ENCODE measurements at places on chromosomes 13 and 19.

DNA sequence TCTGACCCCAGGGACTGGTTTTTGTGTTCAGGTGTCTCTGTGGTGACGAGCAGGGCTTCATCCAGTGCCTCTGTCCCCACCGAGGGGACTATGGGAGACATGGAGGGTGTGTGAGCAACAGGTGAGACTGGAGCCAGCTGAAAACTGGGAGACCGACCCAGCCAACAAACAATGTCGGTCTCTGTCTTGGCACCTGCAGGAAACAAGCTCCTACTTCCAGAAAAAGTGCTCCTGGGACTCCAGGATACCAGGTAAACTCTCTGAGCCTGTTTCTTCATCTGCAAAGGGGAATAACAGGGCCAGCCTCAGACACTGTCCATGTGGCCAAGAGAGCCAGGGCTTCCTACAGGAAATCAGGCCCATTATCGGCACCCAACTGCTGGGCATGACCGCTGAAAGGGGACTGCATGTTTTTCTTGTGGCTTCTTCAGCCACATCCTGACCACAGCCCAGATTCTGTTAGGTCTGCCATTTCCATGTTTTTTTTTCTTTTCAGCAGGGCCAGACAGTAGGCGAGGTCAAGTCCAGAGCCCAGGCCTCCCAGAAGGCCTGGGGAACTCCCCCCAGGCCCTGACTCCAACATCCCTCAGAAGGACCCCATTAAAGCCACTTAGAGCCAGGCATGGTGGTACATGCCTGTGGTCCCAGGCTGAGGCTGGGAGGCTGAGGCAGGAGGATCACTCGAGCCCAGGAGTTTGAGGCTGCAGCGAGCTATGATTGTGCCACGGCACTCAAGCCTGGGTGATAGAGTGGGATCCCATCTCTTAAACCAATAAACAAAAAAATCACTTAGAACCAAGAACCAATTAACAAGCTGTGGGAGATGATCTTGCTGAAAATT, 836 bp upstream of the BST2 start:
- DNase-seq = peak; percentile 49

- no peak for DNase-seq
Observed at GRCh38 chr19:18636969-18637629, at the start of gene KLHL26. Gene KLHL26 (plus strand): TSS chr19:18637028. CDS start chr19:18637055, 27 bp downstream.

DNA sequence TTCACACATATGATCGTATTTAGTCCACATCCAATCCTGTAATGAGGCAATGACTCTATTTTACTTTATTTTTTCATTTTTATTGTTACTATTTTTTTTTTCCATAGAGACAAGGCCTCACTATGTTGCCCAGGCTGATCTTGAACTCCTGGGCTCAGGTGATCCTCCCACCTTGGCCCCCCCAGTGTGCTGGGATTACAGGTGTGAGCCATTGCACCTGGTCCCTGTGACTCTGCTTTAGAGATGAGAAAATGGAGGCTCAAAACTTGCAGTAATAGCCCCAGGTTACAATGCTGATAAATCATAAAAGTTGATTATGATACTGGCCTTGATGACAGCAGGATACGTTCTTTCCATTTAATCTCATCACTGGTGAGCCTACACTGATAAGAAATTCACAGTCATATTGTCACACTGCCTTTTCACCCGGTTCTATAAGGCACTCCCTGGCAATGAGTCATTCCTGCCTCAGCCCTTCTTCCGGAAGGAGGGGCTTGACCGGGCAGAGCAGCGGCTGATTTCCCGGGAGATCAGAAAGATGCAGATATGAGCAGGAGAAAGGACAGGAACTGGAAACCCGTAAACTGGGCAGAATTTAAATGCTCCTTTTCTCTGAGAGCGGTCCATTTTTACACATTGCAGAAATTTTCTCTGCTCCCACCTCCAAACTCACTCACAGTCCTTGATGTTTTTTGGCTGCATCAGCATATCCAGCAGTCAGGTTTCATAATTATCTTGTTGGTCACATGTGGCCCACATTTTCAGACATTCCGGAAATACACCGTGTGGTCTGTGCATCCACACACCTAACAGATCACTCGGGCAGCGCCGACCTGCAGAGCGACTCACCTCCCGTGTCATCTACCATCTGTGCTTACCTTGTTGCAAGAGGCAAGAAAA, 616.4 kb downstream of the EFNB2 start:
- peak; percentile 51 for DNase-seq

DNA sequence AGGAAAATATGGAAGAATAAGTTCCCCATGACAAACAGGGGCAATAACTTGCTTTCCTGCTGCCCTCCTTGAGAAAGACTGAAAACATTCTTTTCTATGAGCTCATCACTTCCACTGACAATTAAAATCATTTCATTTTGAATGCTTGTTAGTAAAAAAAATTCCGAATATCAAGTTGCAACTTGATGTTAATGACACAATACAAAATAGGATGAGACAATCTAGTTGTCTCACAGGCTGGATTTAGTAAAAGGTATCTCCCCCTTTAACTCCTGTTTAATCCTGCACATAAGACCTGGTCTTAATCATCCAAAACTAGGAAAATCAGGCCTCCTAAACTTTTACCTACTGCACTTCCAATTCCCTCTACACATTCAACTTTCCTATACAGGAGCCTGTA, 24.7 kb downstream of the IRS2 start:
- no peak for DNase-seq

DNA sequence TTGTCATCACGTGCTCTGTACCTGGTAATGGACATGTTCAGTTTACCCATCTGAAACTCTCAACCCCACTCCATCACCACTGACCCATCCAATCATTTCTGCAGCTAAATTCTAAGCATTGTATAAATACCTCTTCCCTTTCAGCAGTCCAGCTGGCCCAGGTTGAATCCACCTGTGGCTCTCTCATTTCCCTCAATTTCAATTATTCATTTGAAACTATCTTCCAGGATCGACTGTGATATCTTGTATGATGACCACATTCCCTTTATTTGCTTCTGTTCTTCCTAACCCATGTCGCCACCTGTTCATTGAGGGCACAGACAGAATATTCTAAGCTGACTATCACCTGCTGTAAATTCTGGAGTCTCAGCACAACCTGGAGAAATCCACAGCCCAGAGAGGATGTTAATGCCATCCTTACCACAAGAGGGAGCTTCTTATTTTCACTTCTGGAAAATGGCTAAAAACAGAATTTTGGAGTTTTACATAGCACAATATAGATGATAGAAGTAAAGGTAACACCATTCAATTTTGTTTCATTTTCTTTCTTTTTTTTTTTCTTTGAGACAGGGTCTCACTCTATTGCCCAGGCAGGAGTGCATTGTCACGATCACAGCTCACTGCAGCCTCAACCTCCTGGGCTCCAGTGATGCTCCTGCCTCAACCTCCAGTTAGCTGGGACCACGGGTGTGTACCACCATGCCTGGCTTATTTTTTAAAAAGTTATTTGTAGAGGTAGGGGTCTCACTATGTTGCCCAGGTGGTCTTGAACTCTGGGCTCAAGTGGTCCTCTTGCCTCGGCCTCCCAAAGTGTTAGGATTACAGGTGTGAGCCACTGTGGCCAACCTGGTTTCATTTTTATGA, 38.6 kb downstream of the ZNF823 start:
- no peak for DNase-seq

- no peak for DNase-seq
Observed at GRCh38 chr19:10620786-10621185, 4.6 kb upstream of the SLC44A2 start.

- no peak for DNase-seq
Observed at GRCh38 chr13:21541980-21542379, 62.0 kb downstream of the MICU2 start.

- DNase-seq = no peak
Observed at GRCh38 chr19:18183529-18183928, 9.5 kb upstream of the MPV17L2 start.

DNA sequence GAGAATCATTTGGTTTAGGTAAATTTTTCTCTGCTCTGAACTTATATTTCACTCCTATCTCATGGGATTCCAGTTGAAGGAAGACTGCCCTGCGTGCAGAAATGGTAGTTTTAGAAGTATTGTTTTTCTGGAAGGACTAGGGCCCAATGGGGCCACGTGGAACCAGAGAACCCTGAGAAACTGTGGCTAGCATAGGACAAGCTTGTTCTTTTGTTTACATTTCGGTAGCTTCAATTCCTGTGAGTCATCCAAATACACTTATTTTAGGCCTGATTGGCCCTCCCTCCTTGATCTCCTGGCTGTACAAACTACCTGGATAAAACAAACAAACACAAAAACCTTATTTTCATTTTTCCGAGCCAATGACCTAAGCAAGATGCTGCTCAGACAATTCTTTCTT, 124.0 kb downstream of the ITGBL1 start:
- DNase-seq = no peak

DNA sequence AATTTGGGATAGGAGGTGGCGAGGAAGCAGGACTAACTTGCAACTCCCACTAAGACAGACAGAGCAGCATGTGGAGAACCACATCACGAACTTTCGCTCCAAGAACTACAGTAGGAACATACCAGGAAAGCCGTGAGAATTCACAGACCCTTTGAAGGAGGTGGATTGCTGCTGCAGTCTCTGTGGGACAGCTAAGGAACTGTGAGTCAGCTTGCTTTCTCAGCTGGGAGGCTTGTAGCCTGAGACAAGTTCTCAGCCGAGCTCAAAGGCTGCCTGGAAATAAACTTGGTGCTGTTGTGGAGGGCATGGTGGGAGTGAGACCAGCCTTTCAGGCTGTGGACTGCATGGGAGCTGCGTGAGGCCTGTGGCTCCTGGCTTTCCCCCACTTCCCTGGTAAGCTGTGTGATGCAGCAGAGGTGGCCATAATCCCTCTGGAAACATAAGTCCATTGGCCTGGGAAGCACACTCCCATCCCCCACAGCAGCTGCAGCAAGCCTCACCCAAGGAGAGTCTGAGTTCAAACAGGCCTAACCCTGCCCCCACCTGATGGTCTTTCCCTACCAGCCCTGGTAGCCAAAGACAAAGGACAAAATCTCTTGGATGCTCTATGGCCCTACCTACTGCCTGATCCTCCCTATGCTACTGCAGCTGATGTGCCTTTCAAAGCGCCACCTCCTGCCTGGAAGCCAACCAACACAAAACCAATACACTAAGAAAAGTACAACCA, 441.1 kb upstream of the HTR2A start:
- DNase-seq = peak; percentile 65

DNA sequence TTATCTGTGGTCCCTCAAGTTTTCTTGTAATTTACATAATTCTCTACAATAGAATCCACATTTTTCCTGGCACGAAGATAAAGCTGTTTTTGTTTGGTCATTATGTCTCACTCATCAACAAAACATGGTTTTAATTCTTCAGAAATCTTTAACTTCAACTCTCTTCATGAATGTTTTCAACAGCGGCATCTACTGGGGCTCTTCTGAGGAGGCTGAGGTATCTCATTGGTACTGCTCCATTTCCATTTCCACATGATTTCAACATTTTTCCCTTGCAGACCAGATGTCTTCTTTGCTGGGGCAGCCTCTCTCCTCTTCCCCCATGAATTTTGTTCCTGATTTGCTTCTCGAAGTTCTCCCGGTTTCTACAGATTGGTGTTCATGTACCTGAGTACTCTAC, 5.8 kb upstream of the KBTBD7 start:
- DNase-seq = no peak

DNA sequence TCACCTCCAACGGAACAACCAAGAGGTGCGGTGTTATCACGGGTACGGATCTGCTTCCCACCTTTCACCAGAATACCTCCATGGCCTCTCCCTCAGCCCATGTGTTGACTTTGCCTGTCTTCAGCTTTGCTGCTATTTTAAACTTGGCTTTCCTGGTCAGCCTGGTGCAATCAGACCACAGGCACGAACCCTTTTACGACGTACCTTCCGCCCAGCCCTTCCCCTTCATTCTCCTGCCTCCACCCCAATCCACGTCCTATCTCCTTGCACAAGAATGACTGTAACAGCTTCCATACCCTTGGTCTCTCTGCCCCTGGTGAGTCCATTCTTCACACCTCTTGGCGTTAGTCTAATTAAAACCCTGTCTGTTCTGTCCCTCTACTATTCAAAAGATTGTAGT, 431.7 kb downstream of the EFNB2 start:
- no peak for DNase-seq

GRCh38 chr13:37473035-37473434, 125.5 kb downstream of the POSTN start:
- peak; percentile 33 for DNase-seq

- DNase-seq = no peak
Observed at GRCh38 chr13:66312312-66313087, 917.6 kb downstream of the PCDH9 start.

DNA sequence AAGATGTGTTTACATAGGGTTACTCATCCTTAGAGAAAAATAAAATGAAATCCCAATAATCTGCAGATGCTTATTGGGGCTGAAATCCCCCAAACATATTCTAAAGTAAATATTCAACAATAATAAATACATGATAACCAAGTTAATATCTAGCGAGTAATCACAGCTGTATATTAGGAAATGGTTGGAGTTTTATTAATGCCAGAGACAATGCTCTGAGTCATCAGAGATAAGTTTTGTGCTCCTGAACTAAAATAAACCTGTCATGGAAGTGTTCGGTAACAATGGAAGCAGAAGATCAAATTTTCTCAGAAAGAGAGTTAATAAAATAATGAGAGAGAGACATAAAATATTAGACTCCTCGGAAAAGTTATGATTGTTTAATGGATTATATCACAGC, 31.4 kb downstream of the FLT1 start:
- DNase-seq = no peak

DNA sequence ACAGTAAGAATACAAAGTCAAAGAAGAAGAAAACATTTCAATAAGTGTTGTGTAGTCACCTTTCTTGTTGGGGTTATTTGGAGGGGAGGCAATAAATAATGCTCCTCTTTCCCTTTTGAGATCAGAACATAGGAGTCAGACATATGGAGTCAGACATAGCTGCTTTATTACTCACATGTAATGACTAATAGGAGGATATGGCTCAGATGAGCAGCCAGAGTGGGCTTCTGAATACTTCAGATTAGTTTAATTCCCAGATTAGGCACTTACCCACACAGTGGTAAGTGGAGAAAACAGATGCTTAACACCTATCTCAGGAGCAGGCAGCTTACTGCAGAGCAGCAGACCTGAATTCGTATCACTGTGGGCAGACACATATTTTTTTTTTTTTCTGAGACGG, 31.7 kb upstream of the C1QTNF9B start:
- no peak for DNase-seq

GRCh38 chr13:107421028-107421427, 794.3 kb downstream of the LIG4 start:
- no peak for DNase-seq

GRCh38 chr19:57803594-57804325, 11.0 kb downstream of the ZNF552 start:
- DNase-seq = peak; percentile 77

DNA sequence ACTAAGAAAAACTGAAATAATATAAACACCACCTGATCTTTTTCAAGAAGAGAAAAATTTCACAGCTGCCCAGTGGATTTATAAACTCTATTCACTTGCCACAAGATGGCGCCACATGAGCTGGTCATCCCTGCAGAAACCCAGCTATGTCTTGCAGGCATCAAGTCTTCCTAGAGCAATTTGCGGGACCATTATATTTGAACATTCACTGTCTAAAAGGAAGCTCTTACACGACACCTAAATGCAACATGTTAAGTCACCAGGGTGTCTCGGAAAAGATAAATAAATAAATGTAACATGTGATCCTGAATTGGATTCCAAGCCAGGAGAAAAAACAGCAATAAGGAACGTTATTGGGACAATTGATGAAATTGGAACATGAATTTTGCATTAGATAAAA, 20.3 kb upstream of the AKT2 start:
- peak; percentile 79 for DNase-seq

All from H9 (cell line).